ENCODE measurements at places on chromosomes 2 and 18. TPM values are rescaled to one million over a fixed set of nuclear protein-coding genes. Genes with fewer than 3 reads are reported as not detected.

Gene SIX2
- total RNA-seq, result 1.7 TPM

Gene SCG2
- 8.3 TPM for total RNA-seq

Gene NRP2
- total RNA-seq, result 440 TPM

Gene IGFBP5
- 775 TPM for total RNA-seq

Gene BOLL
- total RNA-seq, result not detected

Gene SMARCAL1
- total RNA-seq, result 15.8 TPM

Gene ALK
- 1.6 TPM for total RNA-seq

Gene EML6
- total RNA-seq, result 0.75 TPM

Gene EN1
- total RNA-seq, result 0.13 TPM

Gene SERPINB2
- not detected for total RNA-seq

Gene PROM2
- 2.9 TPM for total RNA-seq

Gene CRYGC
- total RNA-seq, result not detected

Gene COBLL1
- 66.0 TPM for total RNA-seq

Gene CDK15
- 2.0 TPM for total RNA-seq

Gene SPATA3
- total RNA-seq, result not detected

Gene RAMP1
- total RNA-seq, result 172 TPM

- no peak for DNase-seq
Measured at GRCh38 chr18:13599031-13599430, 127.3 kb downstream of the FAM210A start.

DNA sequence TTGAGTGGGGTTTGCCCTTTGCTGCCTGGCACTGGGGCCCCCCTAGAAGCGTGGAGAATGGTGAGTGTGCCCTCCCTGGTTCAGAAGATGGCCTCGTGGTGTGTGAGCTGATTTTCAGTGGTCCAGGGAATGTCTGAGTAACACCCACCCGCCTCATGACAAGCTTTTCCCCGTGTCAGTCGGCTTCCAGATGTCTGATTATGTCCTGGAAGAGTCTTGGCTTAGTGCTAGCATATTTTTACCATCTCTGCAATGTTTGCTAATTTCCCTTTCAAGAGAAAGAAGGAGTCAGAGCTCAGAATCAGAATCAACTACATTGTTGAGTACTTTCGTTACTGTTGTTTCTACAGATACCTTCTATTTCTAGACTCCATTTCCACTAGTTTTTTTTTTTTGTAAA lies 214.7 kb downstream of the SEPTIN10 start:
- DNase-seq, result no peak

GRCh38 chr2:226115102-226115831 lies 684.4 kb downstream of the IRS1 start:
- DNase-seq, result no peak

GRCh38 chr2:55885127-55885943 lies 38.2 kb downstream of the EFEMP1 start:
- DNase-seq, result no peak

DNA sequence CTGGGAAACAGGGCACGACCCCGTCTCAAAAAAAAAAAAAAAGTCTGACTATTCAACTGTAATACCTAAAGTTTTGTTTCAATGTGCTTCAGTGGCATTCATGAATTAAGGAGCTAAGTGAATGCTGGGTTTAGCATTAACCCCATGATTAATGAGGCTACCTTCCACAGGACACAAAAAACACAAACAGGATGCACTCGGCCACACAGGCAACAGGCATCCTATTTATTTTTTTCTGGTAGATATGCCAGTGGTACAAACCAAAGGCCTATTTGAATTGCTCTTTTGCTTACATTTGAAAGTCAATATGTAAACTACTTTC lies 48.3 kb downstream of the CDH2 start:
- DNase-seq, result no peak

- DNase-seq, result no peak
Measured at GRCh38 chr18:26403491-26403890, 144.9 kb downstream of the KCTD1 start.

DNA sequence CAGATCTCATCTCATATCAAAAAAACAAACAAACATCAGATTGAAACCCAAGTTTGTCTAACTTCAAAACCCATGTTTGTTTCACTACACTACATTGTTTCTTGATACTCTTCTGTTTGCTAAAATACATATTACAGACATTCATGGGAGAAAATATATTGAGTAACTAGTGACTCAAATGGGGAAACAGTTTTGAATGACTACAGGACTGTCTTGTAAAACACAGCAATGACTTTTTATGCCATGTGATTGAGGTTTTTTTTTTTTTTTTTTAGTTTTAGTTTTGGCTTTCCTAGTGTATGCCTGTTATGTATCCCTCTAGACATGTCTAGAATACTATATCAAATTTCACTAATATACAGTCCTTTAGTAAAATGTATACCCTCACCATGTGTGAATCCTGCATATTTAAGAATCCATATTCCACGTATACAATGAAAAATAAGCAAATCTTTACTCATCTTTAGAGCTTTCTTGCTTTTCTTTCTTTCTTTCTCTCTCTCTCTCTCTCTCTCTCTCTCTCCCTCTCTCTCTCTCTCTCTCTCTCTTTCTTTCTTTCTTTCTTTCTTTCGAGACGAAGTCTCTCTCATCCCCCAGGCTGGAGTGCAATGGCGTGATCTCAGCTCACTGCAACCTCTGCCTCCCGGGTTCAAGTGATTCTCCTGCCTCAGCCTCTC lies 46.6 kb upstream of the SERTAD2 start:
- no peak for DNase-seq

- DNase-seq, result no peak
Measured at GRCh38 chr2:100230754-100231153, 88.4 kb upstream of the AFF3 start.

GRCh38 chr2:2326068-2327040 lies 4.7 kb downstream of the MYT1L start:
- DNase-seq, result no peak

GRCh38 chr2:39158351-39158750 lies 37.5 kb upstream of the SOS1 start:
- DNase-seq, result no peak

- DNase-seq, result peak; percentile 83
Measured at GRCh38 chr2:99970292-99970868, 172.0 kb downstream of the AFF3 start.

DNA sequence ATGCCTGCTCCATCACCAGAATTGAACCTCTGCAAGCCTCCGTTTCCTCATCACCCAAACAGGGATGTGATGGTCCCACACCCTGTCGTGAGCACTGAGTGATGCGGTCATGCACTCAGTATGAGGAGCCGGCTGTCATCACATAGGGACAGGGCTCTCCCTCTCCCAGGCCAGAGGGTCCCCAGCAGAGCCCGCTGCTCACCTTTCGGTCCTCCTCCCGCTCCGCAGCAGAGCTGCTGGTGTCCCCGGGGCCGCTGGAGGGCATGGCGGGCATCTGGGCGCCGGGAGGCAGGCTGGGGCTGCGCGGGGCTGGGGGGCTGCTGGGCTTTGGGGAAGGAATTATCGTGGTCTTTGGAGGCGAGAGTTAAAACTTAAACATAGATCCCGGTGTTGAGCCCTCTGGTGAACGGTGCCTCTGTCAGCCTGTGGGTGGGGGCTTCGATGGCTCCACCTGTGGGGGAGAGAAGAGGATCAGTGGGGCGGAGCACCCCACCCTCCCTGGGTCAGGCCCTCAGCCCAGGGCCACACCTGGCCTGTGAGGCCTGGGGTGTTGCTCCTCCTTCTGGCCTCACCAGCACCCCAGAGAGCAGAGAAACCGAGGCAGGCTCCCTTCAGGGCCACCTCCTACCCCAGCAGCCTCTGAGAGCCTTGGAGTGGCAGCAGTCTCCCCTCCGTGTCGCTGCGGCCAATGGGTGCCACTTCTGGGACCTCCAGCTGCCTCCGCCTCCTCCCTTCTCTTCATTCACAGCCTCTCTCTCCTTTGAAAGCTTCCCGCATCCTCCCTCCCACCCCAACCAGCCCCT lies 27.8 kb downstream of the DNMT3A start:
- DNase-seq, result no peak

- DNase-seq, result no peak
Measured at GRCh38 chr2:69203166-69203985, 183.7 kb downstream of the GFPT1 start.

DNA sequence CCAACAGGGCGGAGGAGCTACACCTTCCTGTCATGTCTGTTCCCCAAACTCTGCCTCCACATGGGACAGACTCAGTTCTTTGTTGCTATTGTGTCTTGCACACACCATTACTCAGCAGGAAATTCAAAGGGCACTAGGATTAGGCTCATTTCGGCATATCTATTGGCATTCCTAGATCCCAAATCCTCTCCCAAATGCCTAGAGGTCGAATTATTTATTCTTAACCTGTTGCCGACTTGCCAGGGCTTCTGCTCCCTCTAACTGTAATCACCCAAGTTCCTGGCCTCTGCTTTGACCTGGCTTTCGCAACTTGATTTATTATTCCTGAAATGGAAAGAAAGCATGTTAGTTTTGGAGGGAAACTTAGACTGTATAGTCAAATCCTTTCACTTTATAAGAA lies 67.8 kb upstream of the ST6GAL2 start:
- no peak for DNase-seq

- DNase-seq, result no peak
Measured at GRCh38 chr2:193562031-193562430, 1367.3 kb upstream of the TMEFF2 start.

- DNase-seq, result no peak
Measured at GRCh38 chr2:181878448-181878847, 13.1 kb upstream of the ITPRID2 start.

- DNase-seq, result no peak
Measured at GRCh38 chr2:242030226-242030575, 160.7 kb downstream of the RTP5 start.

DNA sequence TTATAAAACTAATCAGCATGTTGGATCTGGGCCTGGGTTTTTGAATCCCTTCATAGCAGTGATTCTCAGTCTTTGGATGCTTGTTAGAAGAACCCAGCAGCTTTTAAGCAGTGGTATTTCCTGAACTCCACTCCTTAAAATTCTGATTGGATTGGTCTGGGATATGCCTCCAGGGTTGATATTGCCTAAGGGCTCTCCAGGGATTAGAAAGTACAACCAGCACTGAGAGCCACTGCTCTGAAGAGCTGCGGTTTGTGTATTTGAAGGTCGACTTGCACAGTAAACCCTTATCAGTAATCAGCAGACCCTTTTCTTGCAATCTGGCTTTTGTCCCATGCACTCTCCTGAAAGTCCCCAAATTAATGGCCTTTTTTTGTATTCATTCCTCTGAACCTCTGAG lies 17.0 kb upstream of the RBMS1 start:
- no peak for DNase-seq

- DNase-seq, result no peak
Measured at GRCh38 chr2:63862806-63863205, 21.1 kb downstream of the UGP2 start.

- DNase-seq, result no peak
Measured at GRCh38 chr2:46416280-46416679, 63.1 kb upstream of the TMEM247 start.

DNA sequence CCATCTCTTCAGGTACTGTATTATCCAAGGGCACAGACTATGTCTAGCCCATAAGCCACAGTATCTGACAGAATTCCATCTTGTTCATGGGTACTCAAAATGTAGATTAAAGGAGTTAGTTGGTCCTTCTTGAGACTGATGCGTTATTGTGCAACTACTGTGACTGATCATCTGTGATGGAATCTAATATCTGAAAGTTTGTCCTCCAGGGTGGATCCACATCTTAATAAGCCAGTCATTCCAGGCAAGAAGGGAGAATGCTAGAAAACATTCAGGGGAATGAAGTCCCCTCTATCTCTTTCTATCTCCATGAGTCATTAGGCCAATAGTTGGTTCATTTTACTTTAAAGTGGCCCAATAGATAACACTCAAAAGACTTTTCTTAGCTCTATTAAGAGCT lies 252.6 kb downstream of the EXOC6B start:
- DNase-seq, result no peak

- DNase-seq, result no peak
Measured at GRCh38 chr18:45954070-45954934, 12.8 kb downstream of the EPG5 start.

DNA sequence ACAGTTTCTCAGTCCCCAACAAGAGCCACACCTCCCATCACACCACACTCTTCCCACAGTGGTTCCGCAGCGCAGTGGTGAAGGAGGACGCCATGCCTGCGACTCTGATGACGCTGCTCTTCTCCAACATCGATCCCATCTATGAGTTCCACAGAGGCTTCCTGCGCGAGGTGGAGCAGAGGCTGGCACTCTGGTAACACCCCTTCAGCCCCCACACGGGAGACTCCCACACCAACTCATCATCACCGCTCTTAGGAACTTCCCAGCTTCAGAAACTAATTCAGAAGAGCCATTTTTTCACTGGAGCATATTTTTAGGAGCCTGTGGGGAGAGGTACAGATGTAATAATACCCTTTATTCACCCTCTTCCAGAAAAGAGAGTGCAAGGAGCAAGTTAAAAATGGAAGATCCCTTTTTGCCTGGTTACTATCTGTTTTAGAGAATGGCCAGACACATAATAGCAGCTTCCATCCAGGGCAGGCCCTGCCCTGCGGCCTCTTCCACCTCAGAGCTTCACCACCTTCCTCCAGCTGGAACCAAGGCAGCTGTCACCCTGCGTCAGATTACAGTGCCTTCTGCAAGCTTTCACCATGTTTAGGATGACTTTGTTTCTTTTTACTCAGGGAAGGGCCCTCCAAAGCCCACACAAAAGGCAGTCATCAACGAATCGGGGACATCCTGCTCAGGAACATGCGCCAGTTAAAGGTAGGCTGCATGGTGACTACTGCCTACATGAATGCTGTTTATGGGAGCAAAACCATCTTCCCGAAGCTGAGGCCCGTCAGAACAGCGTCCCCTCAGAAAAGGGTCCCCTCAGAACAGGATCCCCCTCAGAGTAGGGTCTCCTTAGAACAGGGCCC lies 44.9 kb downstream of the STK25 start:
- DNase-seq, result no peak

- DNase-seq, result no peak
Measured at GRCh38 chr2:120854766-120855530, 119.3 kb downstream of the GLI2 start.

- peak; percentile 60 for DNase-seq
Measured at GRCh38 chr2:178527592-178527991, 47.3 kb downstream of the PLEKHA3 start.

- no peak for DNase-seq
Measured at GRCh38 chr2:95334916-95335641, 37.9 kb downstream of the KCNIP3 start.

- DNase-seq, result peak; percentile 87
Measured at GRCh38 chr2:126536605-126537200, 119.3 kb upstream of the GYPC start.

DNA sequence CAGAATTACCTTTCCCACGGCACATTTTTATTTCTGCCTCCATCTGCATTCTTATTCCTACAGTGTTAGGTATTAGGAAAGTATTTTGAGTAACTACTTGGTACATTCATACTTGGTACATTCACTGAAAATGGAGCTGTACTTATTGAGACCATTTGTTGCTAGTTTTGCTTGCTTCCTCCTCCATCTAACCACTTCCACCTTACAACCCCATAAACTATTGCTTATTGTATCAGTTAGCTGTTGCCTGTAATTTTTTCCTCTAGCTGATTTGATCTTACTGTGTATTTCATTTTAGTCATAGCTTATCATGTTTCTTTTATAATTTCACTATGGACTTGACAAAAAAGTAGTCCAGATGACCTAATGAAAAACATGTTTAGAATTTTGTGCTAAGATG lies 50.7 kb downstream of the AFTPH start:
- DNase-seq, result no peak

GRCh38 chr2:96594282-96594681 lies 43.8 kb downstream of the KANSL3 start:
- no peak for DNase-seq

- no peak for DNase-seq
Measured at GRCh38 chr2:111927723-111928122, 29.3 kb downstream of the MERTK start.
